ENCODE measurements at places on chromosomes 1 and 21. TPM values are rescaled to one million over a fixed set of nuclear protein-coding genes. Genes with fewer than 3 reads are reported as not detected.
A peak's percentile ranks its signal among the peaks of the same experiment; 100 is the strongest.

DNA sequence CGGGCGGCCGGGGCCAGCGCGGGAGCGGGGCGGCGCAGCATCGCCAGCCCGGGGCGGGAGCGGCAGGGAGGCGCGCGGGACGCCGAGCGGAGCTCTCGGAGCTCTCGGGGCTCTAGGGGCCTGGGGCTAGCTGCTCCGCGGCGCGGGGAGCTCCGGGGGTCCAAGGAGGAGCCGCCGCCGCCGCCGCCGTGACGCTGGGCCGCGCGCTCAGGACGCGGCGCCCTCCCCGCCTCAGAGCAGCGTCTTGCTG lies 147 bp downstream of the CLSTN1 start:
- no peak for DNase-seq
- H3K4me1 ChIP-seq, result peaks cover 8% of the 10 kb centered on the region
- no peaks in the 10 kb centered on the region for H3K36me3 ChIP-seq
- peak overlapping the region; percentile 94 for H3K4me3 ChIP-seq
- H3K27ac ChIP-seq, result peak overlapping the region; percentile 98
- H3K27me3 ChIP-seq, result no peaks in the 10 kb centered on the region

The OR2L13 gene
- total RNA-seq, result not detected

DNA sequence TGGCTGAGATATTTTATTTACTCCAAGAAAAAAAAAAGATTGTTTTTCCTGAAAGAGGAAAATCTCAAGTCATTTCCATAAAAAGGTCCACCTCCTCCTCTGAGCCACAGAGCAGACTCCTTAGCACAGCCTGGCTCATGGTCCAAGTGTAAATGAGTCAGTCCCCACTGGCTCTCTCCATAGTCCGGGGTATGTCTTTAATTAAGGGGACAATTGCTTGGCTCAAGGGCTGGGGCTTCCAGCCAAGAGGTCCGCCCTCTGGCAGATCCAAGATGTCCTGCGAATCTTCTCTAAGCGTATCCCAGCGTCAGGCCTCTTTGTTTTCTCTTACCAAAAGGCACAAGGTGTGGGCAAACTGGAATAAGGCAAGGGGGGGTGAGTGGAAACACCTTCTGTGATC lies 33.3 kb downstream of the FOXD2 start:
- H3K4me1 ChIP-seq, result no peaks in the 10 kb centered on the region
- no peaks in the 10 kb centered on the region for H3K27me3 ChIP-seq
- DNase-seq, result peak; percentile 70
- no peak overlapping the region for H3K4me3 ChIP-seq
- no peaks in the 10 kb centered on the region for H3K36me3 ChIP-seq
- no peak overlapping the region for H3K27ac ChIP-seq

- no peaks in the 10 kb centered on the region for H3K4me1 ChIP-seq
- H3K27ac ChIP-seq, result no peak overlapping the region
- no peaks in the 10 kb centered on the region for H3K27me3 ChIP-seq
Measured at GRCh38 chr1:24526940-24527542, 24.4 kb downstream of the RCAN3 start.

The ABCD3 gene
- 18.4 TPM for total RNA-seq

GRCh38 chr21:45326169-45326851 lies 38.6 kb upstream of the POFUT2 start:
- H3K27ac ChIP-seq, result no peak overlapping the region
- no peaks in the 10 kb centered on the region for H3K27me3 ChIP-seq
- H3K4me1 ChIP-seq, result peaks cover 31% of the 10 kb centered on the region
- no peak for DNase-seq
- H3K36me3 ChIP-seq, result no peaks in the 10 kb centered on the region
- H3K4me3 ChIP-seq, result no peak overlapping the region

The ADAM30 gene
- total RNA-seq, result not detected

DNA sequence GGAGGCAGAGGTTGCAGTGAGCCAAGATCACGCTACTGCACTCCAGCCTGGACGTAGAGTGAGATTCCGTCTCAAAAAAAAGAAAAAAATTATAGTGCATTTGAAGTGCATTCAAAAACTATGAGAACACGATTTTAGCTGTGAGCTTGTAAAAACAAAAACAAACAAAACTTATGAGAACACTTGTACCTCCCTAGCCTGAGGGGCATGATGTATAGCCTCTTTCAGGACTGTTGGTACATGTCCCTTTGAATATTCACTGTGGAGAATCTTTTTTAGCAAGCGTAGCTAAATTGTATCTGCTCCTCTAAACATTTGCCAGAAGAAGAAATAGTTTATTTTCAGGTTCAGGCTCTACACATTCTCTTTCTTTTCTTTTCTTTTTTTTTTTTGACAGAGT lies 9.5 kb upstream of the DEGS1 start:
- no peaks in the 10 kb centered on the region for H3K4me1 ChIP-seq
- no peak for DNase-seq
- H3K27me3 ChIP-seq, result no peaks in the 10 kb centered on the region
- no peak overlapping the region for H3K4me3 ChIP-seq
- no peak overlapping the region for H3K27ac ChIP-seq

The UBE2U gene
- total RNA-seq, result not detected

DNA sequence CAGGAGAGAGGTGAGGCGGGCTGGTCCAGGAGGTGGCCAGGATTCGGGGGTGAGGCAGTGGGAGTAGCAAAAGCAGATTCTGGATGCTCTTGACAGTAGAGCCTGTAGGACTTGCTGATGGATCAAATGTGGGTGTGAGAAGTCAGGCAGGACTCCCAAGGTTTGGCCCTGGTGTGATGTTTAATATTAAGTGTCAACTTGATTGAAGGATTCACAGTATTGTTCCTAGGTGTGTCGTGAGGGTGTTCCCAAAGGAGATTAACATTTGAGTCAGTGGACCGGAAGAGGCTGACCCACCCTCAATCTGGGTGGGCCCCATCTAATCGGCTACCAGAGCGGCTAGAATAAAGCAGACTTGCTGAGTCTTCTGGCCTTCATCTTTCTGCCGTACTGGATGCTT lies 6.8 kb upstream of the RAB4A start:
- H3K27me3 ChIP-seq, result no peaks in the 10 kb centered on the region
- no peaks in the 10 kb centered on the region for H3K36me3 ChIP-seq
- H3K27ac ChIP-seq, result no peak overlapping the region

The HRNR gene
- 0.06 TPM for total RNA-seq

DNA sequence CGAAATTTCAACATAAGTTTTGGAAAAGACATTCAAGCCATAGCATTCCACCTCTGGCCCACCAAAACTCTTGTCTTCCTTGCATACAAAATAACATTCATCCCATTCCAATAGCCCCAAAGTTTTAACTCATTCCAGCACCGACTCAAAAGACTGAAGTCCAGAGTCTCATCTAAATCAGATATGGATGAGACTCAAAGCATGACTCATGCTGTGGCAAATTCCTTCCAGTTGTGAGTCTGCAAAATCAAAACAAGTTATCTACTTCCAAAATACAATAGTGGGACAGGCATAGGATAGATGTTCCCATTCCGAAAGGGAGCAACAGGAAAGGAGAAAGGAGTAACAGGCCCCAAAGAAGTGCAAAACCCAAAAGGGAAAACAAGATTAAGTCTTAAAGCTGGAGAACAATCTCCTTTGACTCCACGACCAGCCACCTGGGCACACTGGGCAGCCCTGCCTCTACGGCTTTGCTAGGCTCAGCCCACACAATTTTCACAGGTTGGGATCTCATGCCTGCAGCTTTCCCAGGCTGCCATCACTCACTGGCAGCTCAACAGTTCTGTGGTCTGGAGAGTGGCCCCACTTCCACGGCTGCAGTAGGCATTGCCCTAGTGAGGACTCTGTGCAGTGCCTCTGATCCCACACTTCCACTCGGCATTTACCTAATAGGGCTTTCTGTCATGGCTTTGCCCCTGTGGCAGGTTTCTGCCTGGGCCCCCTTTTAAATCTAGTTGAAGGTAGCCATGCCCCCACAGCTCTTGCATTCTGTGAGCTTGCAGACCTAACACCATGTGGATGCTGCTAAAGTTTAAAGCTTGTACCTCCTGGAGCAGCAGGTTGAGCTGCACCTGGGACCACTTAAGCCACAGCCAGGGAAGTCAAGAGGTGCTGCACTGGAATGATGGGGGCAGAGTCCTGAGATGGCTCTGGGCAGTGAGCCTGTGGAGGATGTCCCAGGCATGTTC lies 51.0 kb downstream of the RUNX3 start:
- H3K27ac ChIP-seq, result no peak overlapping the region
- no peaks in the 10 kb centered on the region for H3K27me3 ChIP-seq
- H3K4me3 ChIP-seq, result no peak overlapping the region
- H3K4me1 ChIP-seq, result no peaks in the 10 kb centered on the region
- DNase-seq, result no peak

The ZYG11B gene
- total RNA-seq, result 47.7 TPM

GRCh38 chr1:200414657-200415056 lies 4.8 kb upstream of the ZNF281 start:
- H3K27ac ChIP-seq, result no peak overlapping the region
- no peaks in the 10 kb centered on the region for H3K4me1 ChIP-seq
- H3K4me3 ChIP-seq, result no peak overlapping the region
- no peaks in the 10 kb centered on the region for H3K36me3 ChIP-seq
- no peak for DNase-seq
- no peaks in the 10 kb centered on the region for H3K27me3 ChIP-seq

GRCh38 chr1:172581779-172582178 lies 48.8 kb downstream of the SUCO start:
- H3K4me3 ChIP-seq, result no peak overlapping the region
- no peak overlapping the region for H3K27ac ChIP-seq
- DNase-seq, result no peak

The SLC5A3 gene
- 76.2 TPM for total RNA-seq

The ISG15 gene
- total RNA-seq, result 26.6 TPM

The ETS2 gene
- total RNA-seq, result 147 TPM

The SLAMF7 gene
- total RNA-seq, result not detected

- no peak for DNase-seq
- peak overlapping the region; percentile 41 for H3K4me3 ChIP-seq
- H3K36me3 ChIP-seq, result no peaks in the 10 kb centered on the region
- no peaks in the 10 kb centered on the region for H3K27me3 ChIP-seq
- no peaks in the 10 kb centered on the region for H3K4me1 ChIP-seq
Measured at GRCh38 chr21:34615487-34615814, 538 bp upstream of the RCAN1 start.

The ACTL8 gene
- not detected for total RNA-seq

DNA sequence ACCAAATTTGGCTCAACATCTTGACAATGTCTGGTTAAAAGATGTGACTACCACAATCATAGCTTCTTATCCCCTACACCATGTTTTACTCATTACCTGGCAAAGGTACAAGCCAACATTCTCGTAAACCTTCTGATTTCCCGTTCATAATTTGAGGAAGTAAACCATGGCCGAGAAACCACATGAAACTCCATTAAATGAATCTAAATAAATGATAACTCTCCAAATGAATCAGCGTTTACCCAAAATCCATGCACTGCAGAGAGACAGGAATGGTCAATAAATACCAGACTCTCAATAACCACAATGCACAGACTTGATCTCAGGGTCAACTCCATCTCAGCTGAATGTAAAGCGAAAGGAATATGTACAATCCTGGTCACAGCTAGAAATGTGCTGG lies 125.2 kb downstream of the TYW3 start:
- H3K4me1 ChIP-seq, result no peaks in the 10 kb centered on the region
- no peaks in the 10 kb centered on the region for H3K27me3 ChIP-seq
- no peaks in the 10 kb centered on the region for H3K36me3 ChIP-seq
- DNase-seq, result no peak

- no peak overlapping the region for H3K4me3 ChIP-seq
- H3K27me3 ChIP-seq, result no peaks in the 10 kb centered on the region
- peaks cover 4% of the 10 kb centered on the region for H3K4me1 ChIP-seq
- no peak overlapping the region for H3K27ac ChIP-seq
Measured at GRCh38 chr1:59156051-59156450, 140.8 kb upstream of the FGGY start.

The ACTA1 gene
- not detected for total RNA-seq

DNA sequence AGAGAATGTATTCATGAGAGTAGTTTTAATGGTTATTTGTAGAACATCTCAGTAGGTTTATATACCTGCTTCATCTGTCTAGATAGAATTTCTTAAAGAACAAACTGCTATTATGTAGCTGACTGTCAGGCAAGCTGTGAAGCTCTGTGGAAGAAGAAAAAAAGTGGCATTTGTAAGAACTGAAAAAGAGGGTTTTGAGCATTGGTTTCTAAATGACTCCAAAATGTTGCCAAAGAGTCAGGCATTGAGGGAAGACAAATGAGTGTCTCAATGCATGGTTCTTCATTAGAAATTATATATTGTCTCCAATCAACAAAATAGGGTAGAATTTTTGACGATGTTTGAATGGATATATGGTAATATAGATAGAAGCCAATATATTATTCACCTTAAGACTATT lies 1276.1 kb downstream of the KCNT2 start:
- no peaks in the 10 kb centered on the region for H3K4me1 ChIP-seq
- H3K27ac ChIP-seq, result no peak overlapping the region
- no peaks in the 10 kb centered on the region for H3K27me3 ChIP-seq
- no peak overlapping the region for H3K4me3 ChIP-seq
- no peak for DNase-seq

- no peaks in the 10 kb centered on the region for H3K36me3 ChIP-seq
- H3K4me1 ChIP-seq, result no peaks in the 10 kb centered on the region
- H3K27me3 ChIP-seq, result no peaks in the 10 kb centered on the region
Measured at GRCh38 chr1:21241771-21242581, 48.3 kb downstream of the ECE1 start.

- no peaks in the 10 kb centered on the region for H3K4me1 ChIP-seq
- no peaks in the 10 kb centered on the region for H3K36me3 ChIP-seq
- no peaks in the 10 kb centered on the region for H3K27me3 ChIP-seq
- DNase-seq, result no peak
- no peak overlapping the region for H3K27ac ChIP-seq
Measured at GRCh38 chr1:17683598-17683997, 71.5 kb upstream of the ACTL8 start.

DNA sequence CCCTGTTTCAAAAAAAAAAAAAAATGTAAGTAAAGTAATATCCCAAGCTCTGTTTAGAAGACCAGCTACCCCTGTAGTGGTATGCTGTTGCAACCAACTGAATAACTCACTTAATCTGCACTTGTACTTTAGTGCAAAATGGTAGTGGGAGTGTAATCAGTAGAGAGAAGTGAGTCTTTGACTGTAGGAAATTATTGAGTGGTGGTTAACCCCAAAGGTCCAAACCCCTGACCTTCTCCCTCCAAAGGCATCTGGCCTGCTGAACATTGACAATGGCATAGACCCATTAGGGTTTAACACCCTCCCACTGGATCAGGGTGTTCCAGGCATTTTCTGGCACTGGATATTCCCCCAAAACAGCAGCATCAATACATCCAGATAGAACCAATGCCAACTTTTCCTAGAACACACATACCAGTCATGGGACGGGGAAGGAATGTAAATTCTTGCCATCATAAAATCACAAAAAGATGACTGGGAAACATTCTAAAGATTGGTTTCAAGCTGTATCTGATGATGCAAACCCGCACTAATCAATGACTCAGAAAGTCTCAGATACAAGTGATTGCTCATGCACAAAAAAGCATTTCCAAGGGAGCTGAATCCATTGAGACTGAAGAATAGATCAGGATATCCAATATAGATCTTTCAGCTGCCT lies 110.3 kb downstream of the MRPL39 start:
- no peak overlapping the region for H3K4me3 ChIP-seq
- no peak overlapping the region for H3K27ac ChIP-seq
- no peak for DNase-seq
- no peaks in the 10 kb centered on the region for H3K36me3 ChIP-seq
- H3K27me3 ChIP-seq, result no peaks in the 10 kb centered on the region

The PGLYRP4 gene
- not detected for total RNA-seq

- H3K36me3 ChIP-seq, result no peaks in the 10 kb centered on the region
- no peak overlapping the region for H3K4me3 ChIP-seq
- no peak for DNase-seq
- no peaks in the 10 kb centered on the region for H3K4me1 ChIP-seq
- no peak overlapping the region for H3K27ac ChIP-seq
Measured at GRCh38 chr1:205240118-205240517, 12.4 kb downstream of the TMCC2 start.

Measured in uterus (tissue), 4 donors.